ENCODE measurements at places on chromosomes 16 and 17. TPM values are rescaled to one million over a fixed set of nuclear protein-coding genes. Genes with fewer than 3 reads are reported as not detected.

Gene TBX21
- total RNA-seq = not detected

Gene OR3A3
- total RNA-seq = not detected

GRCh38 chr16:31256466-31256865 is 3.3 kb upstream of the ITGAM start:
- no peak for DNase-seq

GRCh38 chr17:63086483-63087185 is 120.6 kb downstream of the TANC2 start:
- no peak for DNase-seq

Gene CHAD
- total RNA-seq = not detected

Measured in glomerular endothelial cell (primary cell).